ENCODE measurements at places on chromosomes 4 and X.

DNA sequence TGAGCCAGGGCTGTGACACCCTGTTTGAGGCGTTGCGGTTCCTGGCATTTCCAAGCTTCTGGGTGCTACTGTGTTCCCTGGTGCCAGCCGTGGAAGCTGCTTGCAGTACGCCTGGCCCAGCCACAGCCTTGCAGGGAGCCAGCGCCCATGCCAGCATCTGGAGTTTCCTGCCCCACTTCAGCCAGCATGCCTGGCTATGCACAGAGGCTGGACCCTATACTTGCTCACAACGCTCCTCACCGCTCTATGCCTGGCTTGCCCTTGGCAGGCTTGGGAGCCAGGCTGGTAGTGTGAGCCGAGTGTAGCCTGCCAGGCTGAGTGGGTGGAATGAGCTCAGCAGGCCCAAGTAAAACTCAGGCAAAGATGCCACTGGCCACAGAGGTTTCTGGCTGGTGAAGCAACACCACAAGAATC is 22.4 kb downstream of the PRRG1 start:
- no peak for DNase-seq

GRCh38 chr4:110533940-110534339 is 58.0 kb downstream of the ENPEP start:
- no peak for DNase-seq

- no peak for DNase-seq
These were observed 613.8 kb upstream of the TECRL start for GRCh38 chr4:65023081-65023480.

DNA sequence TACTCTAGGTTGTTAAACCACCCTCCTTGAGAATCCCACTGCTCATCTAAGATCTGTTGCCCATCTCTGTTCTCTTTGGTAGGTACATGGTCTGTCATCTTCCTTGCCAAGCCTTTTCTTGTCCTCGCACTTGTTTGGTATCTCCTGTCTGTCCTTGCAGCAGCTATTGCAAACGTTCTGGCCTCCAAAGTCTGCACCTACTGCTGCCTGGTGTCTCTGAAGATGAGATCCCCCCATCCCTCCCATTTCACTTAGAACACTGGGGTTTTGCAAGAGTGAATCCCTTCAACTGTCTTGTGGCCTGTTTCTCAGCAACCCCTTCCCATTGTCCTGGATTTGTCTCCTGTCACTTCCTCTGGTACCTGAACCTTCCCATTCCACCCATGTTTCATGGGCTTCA is 673 bp downstream of the CNGA2 start:
- DNase-seq: no peak

DNA sequence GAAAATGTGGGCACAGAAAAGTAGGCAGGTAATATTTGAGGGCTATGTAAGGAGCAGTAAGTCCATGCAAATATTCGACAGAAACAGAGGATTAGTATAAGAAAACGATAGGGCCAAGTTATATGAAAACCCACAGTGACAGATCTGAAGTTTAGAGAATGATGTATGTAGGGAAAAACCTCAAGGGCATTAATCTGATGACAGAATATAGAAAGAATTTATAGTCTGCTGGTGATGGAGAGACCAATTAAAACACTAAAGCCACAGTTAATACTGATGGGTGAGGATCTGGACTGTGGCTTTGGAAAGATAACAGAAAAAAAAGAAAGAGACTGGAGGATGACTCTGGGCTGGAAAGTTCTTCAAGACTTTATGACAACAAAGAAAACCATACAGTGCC is 169.7 kb downstream of the PALLD start:
- no peak for DNase-seq

DNA sequence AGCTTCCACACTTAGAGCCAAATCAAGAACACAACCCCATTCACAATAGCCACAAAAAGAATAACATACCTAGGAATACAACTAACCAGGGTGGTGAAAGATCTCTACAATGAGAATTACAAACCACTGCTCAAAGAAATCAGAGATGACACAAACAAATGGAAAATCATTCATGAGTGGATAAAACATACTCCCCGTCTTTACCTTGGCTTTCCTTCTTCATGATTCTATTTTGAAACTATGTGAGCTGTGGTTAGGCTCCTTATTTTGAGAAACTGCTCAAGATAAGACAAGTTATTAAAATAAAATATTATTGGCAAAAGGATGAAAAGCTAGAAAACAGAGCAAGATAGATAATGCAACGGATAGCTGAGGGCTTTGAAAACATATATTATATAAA is 598.1 kb upstream of the FAT1 start:
- no peak for DNase-seq

DNA sequence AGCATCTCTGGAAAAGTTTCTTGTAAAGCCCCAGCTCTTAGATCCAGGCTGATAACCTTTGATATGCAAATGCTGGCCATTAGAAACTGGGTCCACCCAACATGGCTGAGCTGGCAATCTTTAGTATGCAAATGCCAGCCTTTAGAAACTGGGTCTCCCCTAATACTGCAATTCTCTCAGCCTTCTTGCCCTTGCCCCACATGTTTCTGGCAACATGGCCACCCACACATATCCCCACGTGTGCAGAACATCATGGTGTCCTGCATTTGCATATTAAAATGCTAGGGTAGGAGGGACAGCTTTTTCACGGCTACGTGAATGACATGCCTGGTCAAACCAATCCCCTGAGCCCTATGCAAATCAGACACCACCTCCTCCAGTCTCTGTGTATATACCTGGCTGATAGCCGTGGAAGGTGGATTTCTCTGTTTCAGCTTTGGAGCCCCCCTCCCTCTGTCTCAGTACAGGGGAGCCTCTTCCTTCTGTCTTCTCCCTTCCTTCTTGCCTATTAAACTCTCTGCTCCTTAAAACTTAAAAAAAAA is 344.0 kb upstream of the NWD2 start:
- DNase-seq: no peak

DNA sequence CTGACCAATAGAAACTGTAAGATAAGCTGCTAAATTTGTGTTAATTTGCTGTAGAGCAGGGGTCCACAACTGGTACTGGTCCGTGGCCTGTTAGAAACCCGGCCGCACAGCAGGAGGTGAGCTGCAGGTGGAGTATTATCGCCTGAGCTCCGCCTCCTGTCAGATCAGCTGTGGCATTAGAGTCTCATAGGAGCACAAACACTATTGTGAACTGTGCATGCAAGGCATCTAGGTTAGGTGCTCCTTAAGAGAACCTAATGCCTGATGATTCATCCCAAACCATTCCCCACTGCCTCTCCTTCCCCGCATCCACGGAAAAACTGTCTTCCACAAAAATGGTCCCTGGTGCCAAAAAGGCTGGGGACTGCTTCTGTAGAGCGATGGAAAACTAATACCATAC is 19.7 kb downstream of the FBXW7 start:
- no peak for DNase-seq

DNA sequence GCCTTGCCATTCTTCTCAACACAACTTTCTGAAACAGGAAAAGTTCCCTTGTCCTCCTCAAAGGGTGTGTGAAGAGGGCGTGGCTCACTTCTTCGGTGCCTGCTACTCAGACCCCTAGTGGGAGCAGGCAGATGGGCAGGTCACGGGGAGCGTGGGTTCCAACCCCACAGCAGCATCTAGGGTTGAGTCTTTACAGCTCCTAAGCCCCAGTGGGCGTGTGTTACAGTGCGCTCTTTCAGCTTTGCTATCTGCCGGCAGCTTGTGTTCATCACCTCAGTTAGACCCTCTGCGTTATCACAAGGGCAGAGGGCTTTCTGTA is 57.5 kb upstream of the KLF3 start:
- no peak for DNase-seq

DNA sequence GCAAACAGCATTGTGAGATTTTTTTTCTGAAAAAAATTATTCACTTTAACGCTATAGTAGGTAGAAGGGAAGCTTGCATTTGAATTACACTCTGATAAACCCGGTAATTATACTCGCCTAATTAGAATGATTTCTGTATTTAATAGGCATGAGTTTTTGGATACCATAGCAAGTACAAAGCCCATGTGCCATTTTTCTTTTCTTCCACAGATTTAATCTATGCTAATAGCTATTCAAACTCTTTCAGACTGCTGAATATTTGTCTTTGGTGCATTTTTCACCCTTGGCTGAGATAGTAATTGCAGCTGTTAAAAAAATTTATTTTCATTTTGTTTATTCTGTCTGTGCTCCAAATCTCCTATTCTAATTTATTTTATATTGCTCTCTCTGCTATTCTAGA is 113.0 kb downstream of the EGF start:
- DNase-seq: no peak

Data from activated naive CD4-positive, alpha-beta T cell treated with Interleukin-2 at 50 U/mL for 16 hours (primary cell).